ENCODE measurements at places on chromosomes 3 and 15.

DNA sequence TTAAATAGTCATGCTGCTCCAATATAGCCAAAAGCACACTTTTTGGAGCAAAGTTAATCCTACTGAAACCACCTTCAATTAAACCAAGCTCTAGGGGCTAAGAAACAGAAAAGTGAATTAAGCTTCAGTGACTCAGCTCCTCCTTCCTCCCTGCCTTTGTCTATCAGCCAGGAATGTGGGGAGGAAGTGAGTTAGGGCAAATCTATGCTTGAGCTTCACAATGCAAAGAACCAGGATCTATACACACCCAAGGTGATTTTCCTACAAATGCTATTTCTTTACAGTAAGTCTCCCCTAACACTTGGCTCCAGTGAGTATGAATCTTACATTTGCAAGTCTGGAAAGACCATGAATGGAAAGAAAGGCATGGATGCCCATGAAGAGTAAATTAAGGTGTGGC, 212.1 kb downstream of the P3H2 start:
- DNase-seq, result no peak

DNA sequence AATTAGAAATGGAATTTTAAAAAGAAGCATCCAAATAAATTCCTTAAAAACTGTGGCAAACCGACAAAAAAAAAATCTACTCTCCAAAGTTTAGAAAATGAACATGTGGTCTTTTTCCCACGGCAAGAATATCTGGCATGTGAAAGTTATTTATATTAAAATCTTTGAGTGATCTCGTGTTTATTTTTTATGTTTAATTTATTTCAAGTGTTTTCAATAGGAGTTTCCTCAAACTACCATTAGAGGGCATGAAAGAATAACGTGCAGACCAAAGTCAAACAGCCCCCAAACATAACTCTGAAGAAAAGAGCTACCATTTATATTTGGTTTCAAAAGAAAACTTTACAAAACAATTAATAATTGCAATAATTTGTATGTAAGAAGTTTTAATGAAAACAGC, 286.4 kb downstream of the ZIC4 start:
- DNase-seq, result no peak

DNA sequence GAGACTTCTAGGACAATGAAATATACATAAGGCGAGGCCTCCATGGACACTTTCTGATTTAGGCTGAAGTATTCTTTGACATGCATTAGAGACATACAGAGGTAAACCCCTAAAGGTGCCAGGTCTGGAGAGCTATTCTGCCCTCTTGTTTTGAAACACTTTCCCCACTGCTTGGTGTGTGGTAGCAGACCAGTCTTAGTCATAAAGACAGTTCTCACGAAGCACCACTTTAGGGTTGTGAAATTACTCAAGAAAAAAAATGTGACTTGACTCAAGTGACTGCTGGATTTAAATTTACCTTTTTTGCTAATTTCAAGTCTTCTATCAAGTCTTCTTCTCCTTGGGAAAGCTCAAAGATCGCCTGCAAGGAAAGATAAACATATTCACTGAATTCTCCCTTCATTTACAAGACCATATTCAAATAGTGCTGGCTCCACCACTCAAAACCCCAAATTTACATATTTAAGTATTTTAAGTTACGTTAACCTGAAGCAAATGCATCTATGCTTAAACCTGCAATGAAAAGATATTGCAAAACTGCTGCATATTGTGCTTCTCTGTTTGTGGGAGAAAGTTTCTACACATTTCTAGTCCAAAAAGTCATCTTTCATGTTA, 48.4 kb downstream of the ARHGEF3 start:
- DNase-seq, result no peak

GRCh38 chr3:117922039-117922438, 1112.6 kb downstream of the IGSF11 start:
- DNase-seq, result no peak

- peak; percentile 35 for DNase-seq
Measured at GRCh38 chr15:98177966-98178592, 217.6 kb downstream of the ARRDC4 start.

DNA sequence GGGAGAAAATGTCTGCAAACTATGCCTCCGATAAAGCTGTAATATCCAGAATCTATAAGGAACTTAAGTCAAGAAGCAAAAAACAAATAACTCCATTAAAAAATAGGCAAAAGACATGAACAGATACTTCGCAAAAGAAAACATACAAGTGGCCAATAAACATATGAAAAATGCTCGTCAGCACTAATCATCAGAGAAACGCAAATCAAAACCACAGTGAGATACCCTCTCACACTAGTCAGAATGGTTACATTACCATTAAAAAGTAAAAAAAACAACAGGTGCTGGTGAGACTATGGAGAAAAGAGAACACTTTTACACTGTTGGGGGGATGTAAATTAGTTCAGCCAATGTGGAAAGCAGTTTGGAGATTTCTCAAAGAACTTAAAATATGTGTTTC, 498.5 kb upstream of the GRM7 start:
- no peak for DNase-seq

GRCh38 chr15:84881520-84881830, 3.0 kb upstream of the SLC28A1 start:
- DNase-seq, result no peak

DNA sequence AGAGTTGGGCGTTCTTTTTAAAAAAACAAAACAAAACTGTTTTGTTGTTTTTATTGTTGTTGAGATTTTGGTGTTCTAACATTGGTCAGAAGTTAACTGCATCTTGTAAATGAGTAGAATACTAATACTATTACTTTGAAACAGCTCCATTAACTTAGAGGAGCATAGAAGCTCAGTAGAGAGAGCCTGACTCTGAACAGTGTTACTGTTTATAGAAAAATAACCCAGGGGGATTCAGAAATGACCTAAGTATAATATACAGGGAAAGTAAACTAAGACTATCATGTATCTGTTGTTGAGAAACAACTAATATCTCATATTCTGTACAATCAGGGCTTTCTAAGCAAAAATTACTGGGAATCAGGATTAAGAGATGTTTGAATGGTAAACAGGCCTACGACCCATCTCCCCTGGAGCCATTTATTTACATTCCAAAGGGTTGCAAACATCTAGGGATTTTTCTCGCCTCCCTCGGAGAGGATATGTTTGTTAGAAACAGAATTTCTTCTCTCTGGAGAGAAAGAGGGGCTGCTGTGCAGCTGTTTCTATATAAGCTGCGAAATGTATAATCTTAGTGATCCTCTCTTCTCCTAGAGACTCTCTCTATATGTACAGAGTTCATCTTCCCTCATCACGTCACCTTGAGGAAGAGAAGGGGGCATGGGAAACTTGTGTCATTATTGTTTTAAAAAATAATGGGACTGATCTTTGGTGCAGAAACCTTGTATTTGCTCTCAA, 827.5 kb upstream of the DPPA4 start:
- no peak for DNase-seq

DNA sequence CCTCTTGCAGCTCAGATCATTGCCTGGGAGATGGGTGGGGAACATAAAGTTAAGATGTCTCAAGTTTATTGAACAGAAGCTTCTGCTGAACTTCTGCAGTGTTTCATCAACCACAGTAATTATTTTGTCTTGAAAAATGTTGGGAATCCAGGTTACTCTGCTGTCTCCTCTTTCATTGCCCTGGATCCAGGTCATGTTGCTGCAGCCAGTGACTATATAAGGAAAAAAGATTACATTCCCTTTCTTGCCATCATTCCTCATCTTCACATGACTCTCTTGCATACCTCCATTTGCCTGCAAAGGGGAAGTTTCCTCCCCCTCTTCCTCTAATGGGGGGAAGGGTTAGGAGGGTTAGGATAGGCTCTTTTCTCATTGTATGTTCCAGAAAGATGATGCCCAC, 15.1 kb downstream of the GMNC start:
- no peak for DNase-seq

- DNase-seq, result no peak
Measured at GRCh38 chr3:45865563-45865962, 20.8 kb upstream of the CCR9 start.

DNA sequence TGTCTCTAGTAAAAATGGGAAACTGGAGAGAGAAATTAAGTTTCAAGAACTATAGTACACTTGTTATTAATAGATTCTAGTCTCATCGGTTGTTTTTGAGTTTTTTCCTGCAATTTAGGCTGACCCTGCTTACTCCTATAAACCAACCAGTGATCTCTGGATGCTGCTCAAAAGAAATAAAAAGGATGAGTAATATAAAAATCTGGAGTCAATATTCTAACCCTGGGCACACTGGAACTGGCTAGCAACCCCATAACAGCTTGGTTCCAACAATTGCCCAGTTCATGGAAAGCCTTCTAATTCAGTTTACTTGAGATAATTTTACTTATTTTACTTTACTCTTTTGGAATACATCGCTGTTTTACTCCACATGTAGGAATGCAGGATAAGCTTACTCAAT, 211.6 kb downstream of the GBE1 start:
- DNase-seq, result no peak

GRCh38 chr15:89805241-89806209, 9.1 kb downstream of the ANPEP start:
- no peak for DNase-seq

- DNase-seq, result no peak
Measured at GRCh38 chr3:153210146-153210545, 48.1 kb downstream of the RAP2B start.

GRCh38 chr3:3799173-3800079, at the start of gene LRRN1:
LRRN1 (plus strand) TSS chr3:3799431; CDS start chr3:3844642, 45,211 bp downstream.
- DNase-seq, result no peak

DNA sequence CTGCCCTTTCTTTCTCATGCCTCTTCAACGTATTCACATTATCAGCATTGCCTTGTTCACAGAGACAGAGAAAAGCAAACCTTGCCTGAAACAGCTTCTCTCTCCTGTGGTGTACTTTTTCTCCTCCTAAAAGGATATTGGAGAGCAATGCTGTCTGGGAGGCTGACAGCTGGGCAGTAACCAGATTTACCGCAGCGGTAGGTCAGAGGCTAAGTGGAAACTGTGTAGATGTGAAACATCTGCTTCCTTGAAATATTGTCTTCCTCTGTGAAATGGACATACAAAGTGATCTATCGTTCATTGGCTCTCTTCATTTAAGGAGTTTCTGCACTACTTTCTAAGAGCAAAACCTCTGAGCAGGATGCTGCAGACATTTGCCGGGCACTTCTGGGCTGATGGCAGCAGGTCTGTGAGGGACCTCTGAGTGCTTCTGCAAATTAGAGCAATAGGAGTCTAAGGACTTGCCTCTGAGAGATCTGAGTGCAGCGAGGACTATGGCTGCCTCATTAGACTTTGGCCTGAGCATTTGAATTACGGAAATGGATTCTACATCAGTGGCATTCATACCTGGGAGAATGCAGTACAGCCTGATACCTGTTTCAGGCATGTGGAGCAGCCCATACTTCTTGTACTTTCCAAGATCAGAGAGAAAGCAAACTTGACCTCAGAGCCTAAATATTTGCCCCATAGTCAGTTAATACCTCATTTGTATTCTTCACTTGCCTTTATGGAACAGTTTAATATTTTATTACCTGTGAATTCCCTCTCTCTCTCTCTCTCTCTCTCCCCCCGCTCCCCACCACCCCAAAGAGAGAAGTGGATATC, 260.5 kb upstream of the TPRG1 start:
- no peak for DNase-seq

GRCh38 chr3:39113291-39113690, 5.8 kb downstream of the TTC21A start:
- no peak for DNase-seq

- DNase-seq, result peak; percentile 63
Measured at GRCh38 chr3:40584625-40585189, 59.9 kb downstream of the ZNF621 start.

- DNase-seq, result no peak
Measured at GRCh38 chr3:51245867-51246266, 139.2 kb upstream of the MANF start.

DNA sequence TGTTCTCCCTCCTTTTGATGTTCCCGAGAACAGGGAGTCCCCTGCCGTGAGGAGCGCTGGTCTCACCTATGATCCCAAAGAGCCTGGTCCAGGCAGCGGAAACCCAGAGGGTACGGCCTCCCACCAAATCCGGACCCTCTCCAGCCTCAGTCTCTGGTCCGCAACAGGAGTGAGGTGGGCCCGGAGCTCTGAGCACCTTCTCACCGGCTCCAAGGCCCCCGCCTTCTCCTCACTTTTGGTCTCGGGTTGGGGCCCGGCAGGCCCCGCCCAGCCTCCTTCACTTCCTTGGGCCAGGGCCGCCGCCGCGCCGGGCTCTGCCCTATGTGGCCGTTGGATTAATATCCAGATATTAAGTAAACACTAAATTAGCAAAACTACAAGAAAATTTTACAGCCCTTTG, 5.7 kb upstream of the SKOR1 start:
- DNase-seq, result no peak

DNA sequence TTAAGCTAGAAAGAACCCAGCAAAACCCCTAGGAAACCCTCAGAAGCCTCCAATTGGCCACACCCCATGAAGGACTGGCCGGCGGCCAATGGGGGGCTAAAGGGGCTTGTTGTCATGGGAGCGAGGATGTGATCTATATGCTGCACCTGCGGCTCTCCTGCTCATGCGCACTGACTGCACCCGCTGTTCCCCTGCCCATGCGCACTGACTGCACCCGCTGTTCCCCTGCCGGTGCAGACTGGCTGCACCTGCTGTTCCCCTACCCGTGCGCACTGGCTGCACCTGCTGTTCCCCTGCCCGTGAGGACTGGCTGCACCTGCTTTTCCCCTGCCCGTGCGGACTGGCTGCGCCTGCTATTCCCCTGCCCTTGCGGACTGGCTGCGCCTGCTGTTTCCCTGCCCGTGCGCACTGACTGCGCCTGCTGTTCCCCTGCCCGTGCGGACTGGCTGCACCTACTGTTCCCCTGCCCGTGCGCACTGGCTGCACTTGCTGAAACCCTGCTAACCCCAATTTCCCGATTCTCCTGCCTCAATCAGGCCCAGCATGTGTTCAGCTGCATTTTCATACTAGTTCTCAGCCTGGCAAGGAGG, 16.8 kb upstream of the MCCC1 start:
- DNase-seq, result peak; percentile 18

- DNase-seq, result no peak
Measured at GRCh38 chr3:52218937-52219650, 6.4 kb downstream of the TLR9 start.

DNA sequence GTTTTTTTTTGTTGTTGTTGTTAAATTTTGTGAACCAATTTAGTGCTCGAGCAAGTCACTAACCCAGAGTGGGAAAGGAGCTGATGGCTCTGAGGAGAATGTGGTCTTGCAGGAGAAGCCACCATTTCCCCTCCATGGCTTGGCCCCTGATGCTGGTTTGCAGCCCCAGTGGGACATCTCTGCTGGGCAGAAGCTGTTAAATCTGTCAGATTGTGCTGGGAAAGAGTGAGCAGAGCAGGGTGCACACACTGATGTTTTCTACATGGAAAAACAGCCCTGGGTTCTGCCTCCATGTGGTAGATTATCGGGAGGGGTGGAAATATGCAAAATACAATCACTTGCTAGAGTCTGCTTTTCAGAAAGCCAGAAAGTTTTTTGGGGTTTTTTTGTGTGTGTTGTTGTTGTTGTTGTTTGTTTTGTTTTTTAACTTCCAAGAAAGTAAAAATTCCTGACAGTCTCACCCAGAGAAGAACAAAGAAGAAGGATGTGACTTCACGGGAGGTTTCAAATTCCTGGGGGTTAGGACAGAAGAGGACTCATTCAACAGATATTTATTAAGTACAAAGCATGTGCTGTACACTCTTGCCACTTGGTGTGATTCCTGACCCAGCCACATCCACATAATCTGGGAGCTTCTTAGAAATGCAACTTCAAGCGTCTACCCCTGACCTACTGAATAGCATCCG, 133.7 kb downstream of the FOXB1 start:
- DNase-seq, result no peak

- DNase-seq, result no peak
Measured at GRCh38 chr3:73257186-73257585, 195.7 kb downstream of the EBLN2 start.

GRCh38 chr3:43863966-43864933, 173.5 kb downstream of the ABHD5 start:
- DNase-seq, result no peak

- no peak for DNase-seq
Measured at GRCh38 chr15:54518156-54518882, 540.1 kb downstream of the UNC13C start.
